ENCODE measurements at places on chromosomes 11 and 22. TPM values are rescaled to one million over a fixed set of nuclear protein-coding genes. Genes with fewer than 3 reads are reported as not detected.

DNA sequence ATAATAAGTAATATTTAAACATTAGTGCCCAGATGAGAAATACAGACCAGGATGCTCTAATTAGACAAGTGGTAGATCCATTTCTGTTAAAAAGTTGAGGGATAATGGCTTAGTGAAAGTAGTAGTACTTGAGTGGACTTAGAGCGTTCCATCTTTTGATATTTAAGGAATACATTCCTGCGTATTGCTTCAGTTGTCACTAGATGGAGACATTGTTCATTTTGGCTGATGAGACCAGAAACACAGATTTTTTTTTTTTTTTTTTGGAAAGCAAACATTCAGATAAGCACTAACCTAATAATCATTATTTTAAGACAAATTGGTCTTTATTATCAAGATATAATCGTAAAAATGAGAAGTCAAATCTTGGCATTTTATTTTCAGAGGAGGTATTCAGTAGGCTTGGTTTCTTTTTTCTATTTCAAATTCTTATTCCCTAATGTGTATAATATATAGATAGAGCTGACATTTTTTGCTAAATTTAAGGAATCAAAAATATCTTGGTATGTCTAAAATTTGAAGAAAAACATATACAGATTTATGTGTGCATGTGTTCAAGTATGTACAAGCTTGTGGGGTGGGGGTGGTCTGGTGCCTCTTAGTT, 92.9 kb downstream of the DYNC2H1 start:
- H3K27me3 ChIP-seq: no peaks in the 10 kb centered on the region
- H3K4me1 ChIP-seq: no peaks in the 10 kb centered on the region
- no peaks in the 10 kb centered on the region for H3K36me3 ChIP-seq
- DNase-seq: no peak
- no peak overlapping the region for H3K27ac ChIP-seq

GRCh38 chr22:26894766-26895485, 237.5 kb downstream of the MIAT start:
- no peak overlapping the region for H3K27ac ChIP-seq
- H3K36me3 ChIP-seq: no peaks in the 10 kb centered on the region
- H3K27me3 ChIP-seq: no peaks in the 10 kb centered on the region
- no peak overlapping the region for H3K4me3 ChIP-seq

WEE1 gene
- total RNA-seq: 46.9 TPM

DNA sequence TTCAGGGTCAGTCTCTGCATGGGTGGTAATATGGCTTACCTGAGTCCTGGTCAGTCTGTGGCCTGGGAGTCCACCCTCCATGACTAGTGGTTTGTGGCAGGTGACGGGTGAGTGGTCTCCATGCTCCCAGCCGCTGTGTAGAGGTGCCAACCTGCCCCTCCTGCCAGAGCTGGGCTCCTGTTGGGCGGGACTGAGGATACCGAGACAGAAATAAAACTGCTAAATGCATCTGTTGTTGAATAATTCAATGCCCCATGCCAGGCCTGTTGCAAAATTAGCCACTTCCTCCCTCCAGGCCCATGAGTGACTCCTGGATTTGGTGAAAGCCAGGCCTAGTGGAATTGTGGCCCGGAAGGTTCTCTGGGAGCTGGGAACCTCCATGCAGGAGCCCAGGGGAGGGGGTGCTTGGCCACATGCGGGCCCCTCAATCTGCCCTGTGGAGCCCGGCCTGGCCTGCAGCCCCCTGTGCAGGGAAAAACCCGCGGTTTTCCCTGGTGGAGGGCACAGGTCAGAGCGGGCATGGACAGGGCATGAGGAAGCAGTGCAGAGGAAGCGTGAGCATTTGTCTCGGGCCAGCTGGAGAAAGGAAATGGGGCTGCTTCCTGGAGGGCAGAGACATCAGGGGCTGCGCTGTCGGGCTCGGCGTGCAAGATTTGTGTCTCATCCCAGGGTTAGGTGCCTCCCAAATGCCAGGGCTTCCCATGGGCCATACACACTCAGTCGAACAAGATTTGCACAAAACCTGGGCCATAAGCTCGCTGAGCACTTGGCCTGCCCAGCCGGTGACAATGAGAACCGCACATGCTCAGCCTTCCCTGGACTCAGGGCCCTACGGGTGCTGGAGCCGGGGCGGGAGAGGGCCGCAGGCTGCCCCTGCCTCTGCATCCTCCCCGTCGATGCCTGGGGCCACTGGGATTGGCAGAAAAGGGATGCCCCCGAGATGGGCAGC, 66.9 kb downstream of the KCNQ1 start:
- no peaks in the 10 kb centered on the region for H3K36me3 ChIP-seq
- no peak overlapping the region for H3K27ac ChIP-seq
- no peak for DNase-seq
- no peaks in the 10 kb centered on the region for H3K27me3 ChIP-seq
- H3K4me3 ChIP-seq: no peak overlapping the region

DNA sequence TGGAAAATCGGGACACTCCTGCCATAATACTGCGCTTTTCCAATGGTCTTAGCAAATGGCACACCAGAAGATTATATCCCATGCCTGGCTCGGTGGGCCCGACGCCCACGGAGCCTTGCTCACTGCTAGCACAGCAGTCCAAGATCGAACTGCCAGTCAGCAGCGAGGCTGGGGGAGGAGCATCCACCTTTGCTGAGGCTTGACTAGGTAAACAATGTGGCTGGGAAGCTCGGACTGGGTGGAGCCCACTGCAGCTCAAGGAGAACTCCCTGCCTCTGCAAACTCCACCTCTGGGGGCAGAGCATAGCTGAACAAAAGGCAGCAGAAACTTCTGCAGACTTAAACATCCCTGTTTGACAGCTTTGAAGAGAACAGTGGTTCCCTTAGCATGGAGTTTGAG, 15.6 kb downstream of the PTH start:
- no peaks in the 10 kb centered on the region for H3K4me1 ChIP-seq
- no peak overlapping the region for H3K4me3 ChIP-seq
- no peaks in the 10 kb centered on the region for H3K36me3 ChIP-seq
- no peak overlapping the region for H3K27ac ChIP-seq

DNA sequence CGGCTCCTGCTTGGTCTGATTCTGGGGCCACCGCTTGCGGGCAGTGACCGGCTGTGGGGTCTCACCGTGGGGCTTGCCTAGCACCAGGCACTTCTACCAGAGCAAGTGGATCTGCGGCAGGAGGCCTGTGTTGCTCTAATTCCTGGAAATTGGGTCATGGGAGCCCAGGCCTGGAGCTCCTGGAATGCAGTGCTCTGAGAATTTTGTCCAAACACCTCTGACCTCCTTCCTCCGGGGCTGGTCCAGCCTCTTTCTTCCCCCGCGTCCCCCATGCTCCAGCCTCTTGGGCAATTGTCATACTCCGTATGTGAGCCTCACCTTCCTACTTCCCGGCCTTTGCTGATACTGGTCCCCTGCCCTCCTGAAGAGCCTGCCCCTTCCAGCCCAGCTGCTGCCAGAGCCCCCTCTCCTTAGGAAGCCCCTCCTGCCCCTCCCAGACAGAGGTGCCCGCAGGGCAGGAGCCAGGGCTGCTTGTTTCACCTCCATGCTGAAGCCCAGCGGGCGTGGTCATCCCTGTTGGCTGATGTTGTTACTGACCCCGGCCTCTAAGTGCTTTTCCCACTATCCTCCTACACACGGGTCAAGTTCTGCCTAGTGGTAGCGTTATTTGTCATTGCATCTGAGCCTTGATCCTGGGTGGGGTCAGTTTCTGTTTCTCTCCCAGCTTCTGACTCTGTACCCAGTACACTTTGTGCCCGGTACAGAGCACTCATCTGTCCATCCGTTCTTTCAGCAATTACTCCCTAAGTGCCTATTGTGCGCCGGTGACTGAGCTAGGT, 9.6 kb downstream of the MGAT3 start:
- DNase-seq: no peak
- no peak overlapping the region for H3K4me3 ChIP-seq
- H3K36me3 ChIP-seq: no peaks in the 10 kb centered on the region
- no peak overlapping the region for H3K27ac ChIP-seq

PACSIN2 gene
- total RNA-seq: 30.2 TPM

Measured in CD8-positive, alpha-beta memory T cell (primary cell).